T-helper 17 cell (primary cell): ENCODE measurements at places on chromosomes 4 and X.

DNA sequence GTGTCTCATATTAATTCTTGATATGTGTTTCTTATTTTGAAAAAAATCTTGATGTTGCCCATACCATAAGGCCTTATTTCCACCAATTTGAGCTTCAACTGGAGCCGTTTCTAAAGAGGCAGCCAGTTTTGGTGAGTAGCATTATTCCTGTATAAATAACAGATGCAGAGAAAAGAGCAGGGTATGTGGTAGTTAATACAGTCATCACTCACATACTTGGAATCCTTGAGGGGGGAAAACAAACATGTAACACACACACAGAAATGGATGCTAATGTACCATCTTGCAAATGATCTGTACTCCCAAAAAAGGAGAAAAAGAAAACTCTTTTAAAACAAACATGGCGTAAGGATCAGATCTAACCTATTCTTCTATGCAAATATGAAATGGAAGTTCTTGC lies 389.7 kb downstream of the GPM6A start:
- no peak for DNase-seq

DNA sequence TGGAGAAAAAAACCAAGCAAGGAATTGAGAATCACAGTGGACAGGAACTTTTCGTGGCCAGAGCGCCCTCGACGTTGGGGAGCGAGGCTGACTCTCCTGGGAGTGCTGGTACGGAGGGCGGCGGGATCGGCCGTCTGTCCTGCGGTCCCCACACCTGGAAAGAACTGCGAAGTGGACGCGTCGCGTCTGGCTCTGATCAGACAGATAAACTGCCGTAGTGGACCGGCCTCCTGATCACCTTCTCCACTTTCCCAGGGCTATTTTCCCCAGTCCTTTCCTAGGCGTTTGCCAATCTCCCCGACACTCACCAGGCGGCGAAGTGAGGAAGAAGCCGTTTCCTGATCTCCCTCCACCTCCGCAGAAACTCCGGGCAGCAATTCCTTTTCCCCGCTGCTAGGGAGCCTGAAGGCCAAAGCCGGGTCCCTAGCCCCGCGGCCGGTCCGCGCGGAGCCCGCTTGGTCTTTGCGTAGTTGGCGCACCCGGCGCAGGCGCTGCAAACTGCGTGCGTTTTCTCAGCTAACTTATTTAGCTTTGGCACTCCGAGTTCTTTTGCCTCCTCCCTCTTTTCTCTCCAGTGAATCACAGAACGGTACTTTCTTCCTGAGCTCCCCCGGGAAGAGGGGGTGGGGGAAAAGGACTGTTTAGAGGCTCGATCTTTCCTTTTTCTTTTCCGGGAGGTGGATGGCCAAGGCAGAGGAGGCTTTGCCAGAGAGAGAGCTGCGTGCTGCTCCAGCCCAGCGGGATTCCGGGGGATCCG lies at the start of gene ARSJ:
ARSJ (minus strand) TSS at position 500 of the 757 bp plus-strand sequence. CDS start 813 bp downstream, outside the sequence.
- no peak for DNase-seq

- no peak for DNase-seq
Observed at GRCh38 chr4:135256111-135256510, 1054.5 kb upstream of the PABPC4L start.

DNA sequence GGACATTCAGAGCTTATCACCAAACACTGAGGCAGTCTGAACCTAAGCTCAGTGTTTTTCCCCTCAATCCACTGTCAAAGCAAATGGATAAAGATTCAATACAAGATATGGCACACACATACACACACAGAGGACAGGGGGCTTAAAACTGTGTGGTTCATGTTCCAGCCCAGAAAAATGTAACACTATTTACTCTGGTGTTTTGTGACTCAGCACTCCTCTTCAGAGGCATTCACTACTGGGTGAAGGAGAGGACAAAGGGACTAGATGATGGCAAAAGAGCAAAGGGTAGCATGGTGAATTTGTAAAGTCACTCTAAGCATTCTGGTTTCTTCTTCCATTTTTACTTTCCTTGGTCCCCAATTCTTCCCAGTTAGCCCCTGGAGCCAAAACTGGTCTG lies 120.3 kb downstream of the ARHGEF9 start:
- DNase-seq, result no peak

DNA sequence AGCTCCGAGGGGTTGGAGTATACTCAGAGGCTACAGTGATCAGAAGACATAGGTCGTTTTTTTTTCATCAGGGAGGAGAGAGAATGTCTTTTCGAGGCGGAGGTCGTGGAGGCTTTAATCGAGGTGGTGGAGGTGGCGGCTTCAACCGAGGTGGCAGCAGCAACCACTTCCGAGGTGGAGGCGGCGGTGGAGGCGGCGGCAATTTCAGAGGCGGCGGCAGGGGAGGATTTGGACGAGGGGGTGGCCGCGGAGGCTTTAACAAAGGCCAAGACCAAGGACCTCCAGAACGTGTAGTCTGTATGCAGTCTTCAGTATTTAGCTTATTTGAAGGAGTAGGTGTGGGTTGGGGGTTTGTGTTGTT lies 500 bp downstream of the GAR1 start:
- DNase-seq, result peak; percentile 34

GRCh38 chr4:124955476-124955875 lies 242.9 kb upstream of the ANKRD50 start:
- no peak for DNase-seq

DNA sequence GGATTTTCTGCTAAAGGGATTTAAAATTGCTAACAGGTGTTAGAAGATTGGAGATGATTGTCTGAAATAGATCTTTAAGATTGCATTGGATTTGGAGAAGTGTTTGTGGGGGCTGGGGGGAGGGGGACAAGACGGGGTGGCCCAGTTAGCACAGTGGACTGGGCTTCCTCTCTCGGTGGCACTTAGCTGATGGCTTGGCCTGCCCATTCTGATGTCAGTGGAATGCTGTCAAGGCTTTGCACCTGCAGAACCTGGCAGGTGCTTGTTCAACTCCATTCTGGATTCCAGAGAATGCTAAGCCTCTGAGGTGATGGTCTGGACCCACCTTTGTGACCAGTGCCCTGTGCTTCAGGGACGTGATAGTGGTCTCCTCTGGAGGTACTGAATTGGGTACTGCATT lies 43.7 kb downstream of the ADD1 start:
- DNase-seq, result no peak

DNA sequence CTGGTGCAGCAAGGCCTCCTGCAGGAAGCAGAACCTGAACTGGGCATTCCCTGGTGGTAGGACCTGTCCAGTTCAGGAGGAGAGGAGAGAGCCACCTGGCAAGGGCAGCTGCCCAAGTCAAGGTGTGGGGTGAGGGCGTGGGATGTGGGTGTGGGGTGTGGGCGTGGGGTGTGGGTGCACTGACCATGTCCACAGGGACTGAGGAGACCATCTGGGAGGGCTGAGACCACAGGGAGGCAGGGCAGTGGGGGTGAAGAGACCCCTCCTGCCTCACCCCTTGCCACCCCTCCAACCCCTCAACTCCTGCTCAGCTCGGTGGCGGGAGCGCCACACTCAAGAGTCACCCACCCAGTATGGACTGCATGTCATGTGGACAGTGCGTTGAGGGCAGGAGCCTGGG lies 117.9 kb downstream of the CPZ start:
- DNase-seq, result no peak

DNA sequence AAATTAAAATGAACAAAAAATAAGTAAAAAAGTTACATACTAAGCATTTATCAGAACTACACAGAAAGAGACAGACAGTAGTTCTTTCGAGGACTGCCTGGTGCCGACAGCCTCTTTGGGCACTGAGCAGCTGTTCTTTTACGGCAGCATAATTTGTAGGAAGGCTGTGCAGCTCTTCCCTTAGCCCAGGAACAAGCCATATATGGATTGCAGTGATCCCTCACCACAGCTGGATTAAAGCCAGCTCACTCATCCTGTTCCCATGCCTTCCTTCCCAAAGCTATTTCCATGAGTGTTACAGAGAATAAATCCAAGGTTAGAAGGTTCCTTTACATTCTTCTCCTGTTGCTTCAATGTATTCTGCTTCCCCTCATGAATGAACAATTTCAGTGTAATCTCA lies 71.7 kb downstream of the DDX60L start:
- no peak for DNase-seq

- no peak for DNase-seq
Observed at GRCh38 chrX:74297766-74298165, 6.2 kb upstream of the ZCCHC13 start.

- DNase-seq, result no peak
Observed at GRCh38 chr4:139555705-139556070, 331 bp downstream of the SETD7 start.

GRCh38 chr4:151857368-151857767 lies 96.6 kb upstream of the GATB start:
- no peak for DNase-seq

DNA sequence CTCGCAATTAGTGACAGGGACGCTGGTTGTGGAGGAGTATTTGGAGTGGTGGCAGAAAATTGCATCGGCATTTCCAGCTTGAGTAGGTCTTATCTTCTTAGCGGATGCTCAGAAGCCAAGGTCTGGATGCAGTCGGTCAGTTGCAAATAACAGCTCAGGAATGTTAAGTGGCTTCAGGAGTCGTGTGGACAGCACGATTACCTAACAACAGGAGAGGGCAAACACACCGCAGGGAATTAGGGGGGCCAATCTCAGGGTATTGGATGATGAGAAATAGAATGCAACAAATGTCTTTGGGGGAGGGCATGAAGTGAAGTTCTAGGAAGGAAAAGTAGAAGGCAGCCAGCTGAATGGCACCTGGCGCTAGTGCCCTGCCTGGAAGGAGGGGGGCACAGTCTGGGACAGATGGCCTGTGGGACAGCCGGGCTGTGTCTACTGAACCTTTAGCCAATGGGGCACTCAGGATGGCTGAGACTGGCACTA lies 11.8 kb downstream of the RASL11B start:
- no peak for DNase-seq

DNA sequence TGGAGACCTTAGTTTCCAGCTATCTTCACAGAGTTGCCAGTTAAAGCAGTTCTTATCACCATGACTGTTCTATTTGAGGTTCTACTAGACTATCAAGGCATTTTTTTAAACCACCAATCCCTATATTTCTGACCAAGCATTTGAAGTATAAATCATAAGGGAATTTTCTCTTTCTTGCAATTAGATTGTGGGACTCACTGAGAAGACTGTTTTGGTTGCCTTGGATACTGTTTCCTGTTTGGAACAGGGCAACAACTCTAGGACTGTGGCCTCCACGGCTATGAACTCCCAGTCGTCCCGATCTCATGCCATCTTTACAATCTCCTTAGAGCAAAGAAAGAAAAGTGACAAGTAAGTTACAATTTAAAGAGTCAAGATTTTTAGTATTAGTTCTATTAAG lies 11.8 kb downstream of the KIF4A start:
- no peak for DNase-seq

GRCh38 chrX:150594584-150594983 lies 26.2 kb downstream of the MTM1 start:
- DNase-seq, result no peak

GRCh38 chr4:28760003-28760402 lies 1899.4 kb downstream of the STIM2 start:
- no peak for DNase-seq

DNA sequence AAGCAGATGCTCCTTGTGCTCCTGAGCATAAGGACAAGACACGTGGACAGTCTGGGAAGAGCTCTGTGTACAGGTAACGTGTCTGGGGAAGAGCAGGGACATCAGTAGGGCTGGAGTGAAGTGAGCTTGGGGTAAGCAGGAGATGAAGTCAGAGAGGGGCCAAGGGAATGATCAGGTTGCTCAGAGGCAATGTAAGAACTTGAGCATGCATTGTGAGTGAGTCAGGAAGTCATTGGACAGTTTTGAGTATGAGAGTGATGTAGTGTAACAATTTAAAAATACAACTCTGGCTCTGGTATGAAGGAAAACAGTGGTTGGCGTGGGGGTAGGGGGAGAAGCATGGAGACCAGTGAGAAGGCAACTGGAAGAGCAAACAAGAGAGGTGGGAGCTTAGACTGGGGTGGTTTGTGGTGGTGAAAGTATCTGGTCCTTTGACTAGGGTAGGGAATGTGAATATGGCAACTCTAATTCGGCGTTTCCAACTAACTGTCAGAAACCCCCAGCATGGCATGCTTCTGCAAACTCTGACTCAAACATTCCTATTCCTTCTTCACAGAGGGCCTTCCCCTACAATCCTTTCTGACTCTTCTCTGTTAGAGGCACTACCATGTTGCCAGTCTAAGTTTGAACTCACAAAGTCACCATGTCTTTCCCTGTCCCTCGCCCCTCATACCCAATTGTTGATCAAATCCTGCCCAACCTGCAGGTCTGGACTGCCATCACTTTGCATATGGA lies 57.2 kb downstream of the STBD1 start:
- DNase-seq, result no peak

- DNase-seq, result no peak
Observed at GRCh38 chr4:71470524-71470923, 131.7 kb downstream of the SLC4A4 start.

GRCh38 chr4:115356176-115356575 lies 242.8 kb upstream of the NDST4 start:
- no peak for DNase-seq

DNA sequence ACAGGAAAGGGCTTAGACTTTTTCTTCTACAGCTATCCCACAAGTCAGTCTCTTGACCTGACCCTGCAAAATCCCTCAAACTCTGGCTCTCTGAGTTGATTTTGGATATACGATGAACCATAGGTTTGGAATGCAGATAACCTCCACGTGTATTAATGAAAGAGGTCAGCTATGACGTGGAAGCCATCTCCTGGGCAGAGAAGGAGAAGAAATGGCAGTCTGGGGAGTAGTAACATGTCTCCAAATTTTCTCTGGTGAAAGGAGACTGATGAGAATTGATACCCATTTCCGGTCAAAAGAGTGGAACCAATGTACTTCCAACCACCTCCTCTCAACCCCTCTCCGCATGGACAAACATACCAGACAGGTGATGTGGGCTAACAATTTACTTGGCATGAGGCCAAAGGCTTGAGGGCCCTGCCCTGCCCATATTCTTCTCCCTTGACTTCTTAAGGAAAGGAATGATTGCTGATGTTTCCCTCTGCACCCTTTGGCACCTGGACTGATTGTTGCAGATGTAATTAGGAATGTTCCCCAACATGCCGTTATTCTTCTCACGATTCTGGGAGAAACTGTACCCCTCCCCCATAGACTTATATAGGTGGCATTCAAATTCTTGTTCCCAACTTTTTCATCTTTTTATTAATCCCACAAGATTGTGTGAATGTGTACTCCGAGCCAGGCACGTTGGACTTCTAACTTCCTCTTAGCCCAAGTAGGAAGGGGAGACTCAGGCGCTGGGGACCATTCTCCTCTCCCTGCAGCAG lies 580 bp upstream of the PLS3 start:
- DNase-seq, result no peak

GRCh38 chr4:155099231-155099630 lies 109.2 kb upstream of the NPY2R start:
- no peak for DNase-seq

GRCh38 chr4:48588230-48589097 lies 98.4 kb downstream of the ZAR1 start:
- no peak for DNase-seq

DNA sequence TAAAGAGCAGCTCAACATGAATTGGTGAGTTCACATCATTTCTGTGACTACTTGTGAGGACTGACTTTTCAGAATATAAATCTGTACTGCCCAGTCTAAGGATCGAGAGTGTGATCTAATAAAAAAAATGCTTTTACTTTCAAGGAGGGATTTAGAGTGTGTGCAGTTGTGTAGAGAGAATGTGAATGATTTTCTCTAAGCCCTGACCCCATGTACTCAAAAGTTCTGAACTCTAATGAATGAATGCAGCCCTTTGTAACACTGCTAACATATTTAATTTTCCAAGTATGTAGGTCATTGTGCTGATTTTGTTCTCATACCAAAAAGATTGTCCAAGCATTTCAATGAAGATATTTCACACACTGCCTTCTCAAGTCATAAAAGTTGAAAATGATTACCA lies 92.5 kb upstream of the STOX2 start:
- no peak for DNase-seq
